Stimulated activated CD8-positive, alpha-beta memory T cell treated with anti-CD3 and anti-CD28 coated beads, Interleukin-4, amount 100 ng/mL, for 1 hour (primary cell): ENCODE measurements at places on chromosomes 16 and 17.

- no peak for DNase-seq
Observed at GRCh38 chr16:23575834-23576233, 18.3 kb downstream of the UBFD1 start.

DNA sequence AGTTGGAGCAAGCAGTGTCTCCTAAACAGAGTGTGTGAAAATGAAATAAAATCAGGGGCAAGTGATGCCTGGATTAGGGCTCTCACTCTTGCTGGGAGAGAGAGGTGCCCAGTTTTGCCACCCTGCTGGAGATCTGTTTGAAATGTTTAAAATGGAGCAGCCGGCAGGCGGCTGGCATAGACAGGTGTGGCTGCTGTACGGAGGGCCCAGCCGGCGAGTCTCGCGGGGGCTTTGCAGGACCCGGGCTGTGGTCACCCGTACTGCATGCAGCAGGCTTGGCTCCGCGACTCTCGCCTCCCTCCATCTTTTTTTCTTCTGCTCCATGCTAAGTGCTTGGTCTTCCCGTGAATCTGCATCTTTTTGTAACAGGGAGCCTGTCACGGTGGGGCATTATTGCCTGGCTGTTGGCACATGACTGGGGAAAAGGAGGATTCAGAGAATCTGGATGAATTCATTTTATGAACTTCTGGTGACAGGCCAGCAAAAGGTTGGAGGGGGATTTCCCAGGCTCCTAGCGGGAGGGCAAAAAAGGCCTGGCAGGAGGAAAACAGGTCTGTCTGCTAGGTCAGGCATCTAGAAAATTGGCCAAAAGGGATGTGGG lies 1.8 kb downstream of the ZNRF1 start:
- no peak for DNase-seq

DNA sequence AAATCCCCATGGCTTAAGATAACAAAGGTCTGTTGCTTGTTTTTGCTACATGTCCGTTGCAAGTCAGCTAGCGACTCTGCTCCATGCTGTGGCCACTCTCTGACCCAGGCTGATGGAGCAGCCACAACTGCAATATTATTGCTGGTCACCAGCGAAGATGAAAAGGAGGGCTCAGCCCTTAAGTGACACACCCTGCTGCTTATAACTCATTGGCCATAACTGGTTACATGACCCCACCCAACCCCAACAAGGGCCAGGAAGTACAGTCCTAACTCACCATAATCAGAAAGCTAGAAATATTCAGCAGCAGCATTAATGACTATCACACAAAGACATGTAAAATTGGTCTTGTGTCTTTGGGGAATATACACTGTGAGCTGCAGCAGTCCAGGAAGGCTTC lies 224.3 kb downstream of the SOX9 start:
- no peak for DNase-seq

GRCh38 chr17:41352597-41353366 lies 2.2 kb upstream of the KRT33A start:
- DNase-seq: no peak

DNA sequence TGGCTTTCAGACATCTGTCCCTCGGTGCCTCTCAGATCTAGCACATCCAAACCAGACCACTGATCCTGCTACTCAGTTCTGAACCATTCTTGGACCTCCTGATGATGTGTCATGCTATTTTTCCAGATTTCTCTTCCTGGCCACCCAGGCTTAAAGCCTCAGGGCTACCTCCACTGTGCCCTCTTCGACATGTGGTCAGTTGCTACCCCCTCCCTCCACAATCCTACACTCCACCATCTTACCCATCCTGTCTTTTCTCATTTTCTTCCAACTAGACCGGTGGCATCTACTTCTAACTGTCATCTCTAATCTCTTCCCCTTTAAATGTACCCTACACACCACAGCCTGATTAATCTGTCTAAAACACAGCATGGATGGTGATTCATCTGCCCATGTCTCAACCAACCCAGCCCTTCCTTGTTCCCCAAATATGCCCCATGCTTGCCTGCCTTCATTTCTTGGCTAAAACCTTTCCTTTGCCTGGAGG lies 478.6 kb downstream of the SLC39A11 start:
- DNase-seq: no peak

DNA sequence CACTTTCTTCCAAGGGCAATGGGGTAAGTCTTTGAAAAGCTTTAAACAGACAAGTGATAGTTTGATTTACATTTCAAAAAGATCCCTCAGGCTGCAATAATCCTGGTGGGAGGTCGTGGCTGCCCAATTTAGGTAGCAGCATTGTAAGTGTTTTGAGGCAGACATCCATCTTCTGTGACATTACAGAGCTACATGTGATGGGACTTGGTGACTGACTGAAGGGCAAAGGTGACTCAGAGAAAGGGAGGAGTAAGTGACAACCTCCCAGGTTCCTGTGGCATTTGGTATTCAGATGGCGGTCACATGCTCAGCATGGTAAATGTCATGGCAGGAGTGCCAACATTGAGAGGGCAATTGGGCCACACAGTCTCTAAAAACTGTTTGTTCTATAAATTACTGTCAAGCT lies 26.5 kb downstream of the STAT3 start:
- DNase-seq: no peak

- no peak for DNase-seq
Observed at GRCh38 chr17:82638183-82638773, 10.0 kb downstream of the WDR45B start.
